HEK293T (cell line): ENCODE measurements at places on chromosomes 3 and 15.
A peak's percentile ranks its signal among the peaks of the same experiment; 100 is the strongest.

DNA sequence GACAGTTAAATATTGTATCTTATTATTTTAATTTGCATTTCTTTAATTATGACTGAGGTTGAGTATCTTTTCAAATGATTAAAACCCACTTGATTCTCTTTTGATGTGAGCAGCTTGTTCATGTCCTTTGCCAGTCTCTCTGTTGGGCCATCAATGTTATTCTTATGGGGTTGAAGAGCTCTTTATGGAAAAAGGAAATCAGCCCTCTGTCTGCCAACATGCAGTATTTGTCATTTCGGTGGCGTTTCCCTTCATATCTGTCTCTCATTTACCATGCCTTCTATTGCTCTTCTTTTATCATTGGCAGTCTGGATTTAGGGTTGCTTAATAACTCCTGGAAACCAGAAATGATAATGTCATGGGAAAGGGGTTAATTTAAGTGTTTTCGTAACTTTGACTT is 340.7 kb upstream of the DNAJC19 start:
- no peak for DNase-seq

DNA sequence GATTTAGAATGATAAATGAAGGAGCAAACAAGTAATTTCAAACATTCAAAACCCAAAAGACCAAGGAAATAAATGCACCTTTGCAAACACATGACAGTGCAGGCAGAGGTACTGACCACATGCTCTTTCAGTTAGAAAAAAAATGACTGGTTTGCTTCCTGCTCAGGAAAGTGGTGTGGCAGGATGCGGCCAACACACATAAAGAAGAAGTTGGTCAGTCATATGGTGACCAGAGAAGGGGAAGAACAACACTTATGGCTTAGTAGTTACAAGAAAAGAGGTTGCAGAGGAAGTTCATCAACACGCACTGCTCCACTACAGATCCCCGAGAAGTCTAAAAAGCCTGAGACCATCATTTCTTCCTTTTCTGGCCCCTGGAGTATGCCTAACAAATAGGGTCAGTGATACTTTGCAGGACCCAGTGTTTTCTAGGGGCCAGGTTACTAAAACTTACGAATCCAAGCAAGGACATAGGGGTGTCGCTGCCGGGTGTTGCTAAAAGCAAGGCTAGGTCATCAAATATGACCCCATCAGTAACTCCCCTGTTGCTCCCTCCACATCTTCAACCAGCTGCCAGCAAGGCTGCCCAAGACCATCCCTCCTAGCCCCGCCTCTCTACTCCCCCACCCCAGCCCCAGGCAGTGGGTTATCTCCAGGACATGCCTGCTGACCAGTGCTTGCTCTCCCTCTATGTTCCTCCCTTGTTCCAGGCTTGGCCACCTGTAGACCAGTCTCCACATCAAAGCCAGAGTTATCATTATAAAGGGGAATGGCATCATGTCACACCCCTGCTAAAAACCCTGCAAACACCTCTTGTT is 11.2 kb downstream of the ATP8B4 start:
- DNase-seq, result no peak

GRCh38 chr3:114307222-114307830 is 13.5 kb downstream of the TIGIT start:
- no peak for DNase-seq

DNA sequence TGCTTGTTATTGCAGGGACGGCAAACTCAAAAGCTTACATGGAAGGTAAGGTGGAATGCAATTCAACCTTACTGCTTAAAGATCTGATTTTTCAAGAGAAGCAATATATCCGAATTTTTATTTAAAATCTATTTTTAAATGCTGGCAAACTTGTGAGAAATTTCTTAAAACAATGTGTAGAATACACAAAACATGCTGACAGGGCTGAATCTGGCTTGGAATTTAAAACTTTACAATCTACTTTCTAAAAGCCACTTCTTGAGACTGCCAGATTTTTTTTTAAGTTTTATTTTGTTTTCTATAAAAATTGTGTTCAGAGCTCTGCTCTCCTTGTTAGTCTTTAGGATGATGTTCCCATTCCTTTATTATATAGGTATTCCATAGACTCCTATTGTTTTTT is 146.7 kb downstream of the ADAM10 start:
- DNase-seq, result no peak

GRCh38 chr15:74988007-74988800 is 7.2 kb upstream of the SCAMP5 start:
- DNase-seq, result peak; percentile 65

GRCh38 chr3:169149349-169149890 is 514.1 kb downstream of the MECOM start:
- peak; percentile 77 for DNase-seq

DNA sequence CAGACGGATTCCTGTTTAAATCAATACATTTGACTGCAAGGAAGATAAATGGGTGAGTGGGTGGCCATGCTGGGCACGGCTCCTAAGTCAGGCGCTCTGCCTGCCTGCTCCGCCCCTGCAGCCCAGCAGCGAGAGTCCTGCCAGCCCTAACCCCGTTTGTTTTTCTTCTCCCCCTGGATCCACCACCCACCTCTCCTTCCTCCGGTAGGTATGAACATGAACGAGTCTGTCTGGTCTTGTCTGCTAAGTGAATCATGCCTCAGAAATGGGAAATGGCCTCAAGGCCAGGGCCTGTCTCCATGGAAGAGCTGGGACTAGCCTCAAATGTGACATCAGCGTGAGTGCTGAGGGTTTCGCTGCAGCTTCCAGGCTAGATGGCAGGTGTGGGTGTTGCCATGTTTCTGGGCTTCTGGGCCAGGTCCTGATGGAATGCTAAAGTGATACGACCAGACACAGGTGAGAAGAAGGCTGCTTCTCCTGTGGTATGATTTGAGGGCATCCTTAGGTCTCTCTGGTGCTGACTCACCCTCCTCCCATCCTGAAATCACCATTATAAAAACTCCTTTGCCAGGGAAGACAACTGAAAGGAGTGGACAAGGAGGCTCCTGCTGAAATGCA is 5.6 kb upstream of the FEM1B start:
- peak; percentile 22 for DNase-seq

DNA sequence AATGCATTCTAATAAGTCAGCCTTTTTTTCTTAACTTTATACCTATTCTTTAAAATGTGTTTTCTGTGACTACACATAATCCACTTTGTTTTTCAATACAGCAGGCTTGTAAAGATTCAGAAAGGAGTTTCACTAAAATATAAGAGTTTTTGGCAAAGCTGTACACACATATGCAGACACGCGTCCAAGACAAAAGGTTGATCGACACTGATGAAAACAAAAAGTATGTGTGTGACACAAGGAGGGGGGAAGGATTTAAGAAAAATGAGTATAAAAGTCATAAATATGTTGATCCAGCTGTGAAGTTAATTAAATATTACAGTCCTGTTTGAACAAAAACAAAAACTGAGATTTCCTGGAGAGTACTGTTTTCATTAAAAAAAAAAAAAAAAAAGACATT is 294.5 kb upstream of the RARB start:
- DNase-seq, result no peak

DNA sequence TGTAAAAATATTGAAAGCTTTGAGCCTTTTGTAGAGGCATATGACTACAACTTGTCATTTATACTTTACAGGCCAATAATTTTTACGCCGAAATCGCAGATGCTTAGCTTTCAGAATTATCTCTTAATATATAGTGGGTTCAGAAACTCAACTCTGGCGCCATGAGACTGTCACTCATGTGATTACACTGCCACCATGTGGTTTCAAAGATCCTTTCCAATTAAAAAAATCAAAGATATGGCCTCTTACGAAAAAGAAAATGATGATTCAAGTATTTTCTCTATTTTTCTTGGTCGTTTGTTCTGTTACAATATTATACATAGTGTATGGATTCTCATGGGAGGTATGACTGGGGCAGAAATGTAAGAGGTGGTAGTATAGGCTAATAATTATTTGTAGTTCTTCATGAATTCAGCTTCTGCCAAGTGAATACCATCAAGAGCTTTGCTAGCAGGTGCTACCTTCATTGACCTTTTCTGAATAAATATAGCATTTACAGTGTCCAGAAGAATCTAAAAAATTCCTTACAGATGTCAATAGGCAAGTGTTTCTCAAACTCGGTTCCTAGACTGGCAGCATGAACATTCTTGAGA is 751.7 kb upstream of the GOLIM4 start:
- peak; percentile 29 for DNase-seq

- DNase-seq, result no peak
Measured at GRCh38 chr3:76943671-76944070, 96.2 kb upstream of the ROBO2 start.

GRCh38 chr15:31526916-31527690 is 200.5 kb downstream of the KLF13 start:
- no peak for DNase-seq

GRCh38 chr15:91424001-91424400 is 323.9 kb downstream of the SV2B start:
- DNase-seq, result no peak

DNA sequence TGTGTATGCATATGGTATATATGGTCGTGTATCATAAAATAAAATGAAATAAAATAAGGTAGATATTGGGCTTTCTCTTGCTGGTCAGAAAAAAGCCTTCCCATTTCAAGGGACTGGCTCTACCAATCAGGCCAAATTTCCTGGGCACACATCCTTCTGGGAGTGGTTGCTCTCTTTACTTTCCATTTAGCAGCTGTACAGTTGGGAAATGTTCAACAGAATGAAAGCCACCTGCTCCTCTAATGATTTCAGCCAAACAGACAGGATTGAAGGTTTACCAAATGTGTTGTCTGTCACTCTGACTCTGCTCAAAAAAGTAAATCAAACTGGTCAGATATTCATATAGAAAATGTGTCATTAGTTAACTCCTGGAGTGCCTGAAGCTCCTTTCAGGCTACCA is 380.4 kb downstream of the ROBO2 start:
- no peak for DNase-seq

DNA sequence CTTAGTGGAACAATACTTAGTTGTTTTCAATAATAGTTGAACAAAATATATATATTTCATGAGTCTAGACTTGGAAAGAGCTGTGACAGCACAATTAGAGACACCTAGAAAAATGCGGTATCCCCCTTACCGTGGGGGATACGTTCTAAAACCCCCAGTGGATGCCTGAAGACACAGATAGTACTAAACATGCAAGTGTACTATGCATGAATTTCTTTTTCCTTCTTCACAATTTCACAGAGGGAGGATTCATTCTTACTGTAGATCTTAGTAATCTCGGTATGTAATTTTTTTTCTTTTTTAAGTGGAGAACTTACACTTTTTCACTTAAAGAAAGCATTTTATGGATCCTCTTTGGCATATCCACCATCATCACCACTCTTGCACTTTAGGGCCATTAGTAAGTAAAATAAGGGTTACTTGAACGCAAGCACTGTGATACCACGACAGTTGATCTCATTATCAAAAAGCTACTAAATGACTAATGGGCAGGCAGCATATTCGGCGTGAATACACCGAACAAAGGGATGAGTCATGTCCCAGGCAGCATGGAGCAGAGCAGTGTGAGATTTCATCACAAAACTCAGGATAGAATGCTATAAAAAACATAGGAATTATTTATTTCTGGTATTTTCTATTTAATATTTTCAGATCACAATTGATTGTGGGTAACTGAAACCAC is 72.3 kb upstream of the ZNF280D start:
- DNase-seq, result no peak

DNA sequence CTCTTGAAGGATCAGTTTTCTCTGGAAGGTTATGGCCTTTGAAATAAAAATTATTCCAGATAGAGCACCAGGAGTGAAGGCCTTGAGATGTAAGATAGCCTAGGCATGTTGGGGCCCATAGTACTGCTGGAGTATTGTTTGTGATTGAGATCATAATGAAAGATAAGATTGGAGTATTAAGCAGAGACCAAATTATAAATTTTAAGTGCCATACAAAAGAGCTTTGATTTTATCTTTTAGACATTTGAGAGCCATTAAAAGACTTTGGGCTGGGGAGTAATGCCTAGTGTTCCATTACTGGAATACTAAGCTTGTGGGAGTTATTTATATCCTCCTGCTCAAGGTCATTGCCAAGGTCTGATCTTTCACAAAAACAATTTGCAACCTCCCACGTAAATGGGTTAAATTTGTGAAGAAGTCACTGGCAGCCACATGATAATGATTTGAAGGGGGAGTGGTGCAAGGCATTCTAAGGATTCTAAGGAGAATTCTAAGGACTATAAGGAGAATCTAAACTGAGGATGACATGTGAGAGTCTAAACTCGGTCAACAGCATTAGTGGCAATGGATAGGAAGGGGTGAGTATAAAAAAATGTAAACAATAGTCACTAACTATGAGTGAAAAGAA is 12.8 kb downstream of the ELL3 start:
- DNase-seq, result no peak

GRCh38 chr3:51585197-51585596 is 46.7 kb downstream of the RAD54L2 start:
- no peak for DNase-seq

DNA sequence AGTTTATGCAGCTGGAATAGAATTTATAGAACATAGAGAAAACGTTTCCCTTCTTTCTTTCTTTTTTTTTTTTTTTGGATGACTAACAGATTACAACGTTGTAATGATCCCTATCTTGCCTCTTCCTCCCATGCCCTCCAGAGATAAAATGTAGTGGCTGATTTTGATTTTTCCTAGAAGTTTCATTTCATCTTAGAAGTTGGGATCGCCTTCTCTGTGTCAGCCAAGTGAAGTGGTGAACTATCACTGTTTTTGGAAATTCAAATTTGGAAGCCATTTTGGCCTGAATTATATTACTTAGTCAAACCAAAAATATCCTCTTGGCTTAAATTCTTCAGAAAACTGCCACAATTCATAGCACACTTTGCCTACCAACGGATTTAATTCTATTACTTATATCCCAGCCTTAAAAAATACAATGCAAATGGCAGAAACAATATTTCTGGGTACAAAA is 1025.5 kb upstream of the NR2F2 start:
- no peak for DNase-seq

DNA sequence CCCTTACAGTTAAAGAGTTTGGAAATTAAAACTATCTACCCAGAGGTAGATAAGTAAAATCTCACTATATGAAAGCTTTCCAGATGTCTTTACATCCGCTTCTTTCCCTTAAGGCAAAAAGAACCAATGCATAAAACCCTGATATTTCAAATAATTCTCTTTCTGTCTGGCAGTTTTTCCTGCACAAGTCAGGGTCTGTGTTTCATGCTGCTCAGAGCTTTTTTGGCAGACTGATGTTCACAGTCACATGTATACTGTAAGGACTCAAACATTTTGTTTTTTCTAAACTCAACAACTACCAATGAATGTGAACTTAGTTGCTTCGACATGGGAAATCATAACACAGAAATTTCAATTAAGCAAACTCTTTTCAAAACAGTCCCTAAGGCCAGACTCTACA is 988.4 kb downstream of the EPHA3 start:
- no peak for DNase-seq

- DNase-seq, result no peak
Measured at GRCh38 chr3:194773216-194773615, 87.5 kb downstream of the FAM43A start.
